Testis (tissue), 5 donors: ENCODE measurements at places on chromosomes 5 and 9. TPM values are rescaled to one million over a fixed set of nuclear protein-coding genes. Genes with fewer than 3 reads are reported as not detected.

The PCA3 gene
- 0.39 TPM for total RNA-seq

- no peaks in the 10 kb centered on the region for H3K36me3 ChIP-seq
- H3K27me3 ChIP-seq = no peaks in the 10 kb centered on the region
- H3K27ac ChIP-seq = no peak overlapping the region
Observed at GRCh38 chr9:120882935-120883607, 6.1 kb upstream of the PHF19 start.

DNA sequence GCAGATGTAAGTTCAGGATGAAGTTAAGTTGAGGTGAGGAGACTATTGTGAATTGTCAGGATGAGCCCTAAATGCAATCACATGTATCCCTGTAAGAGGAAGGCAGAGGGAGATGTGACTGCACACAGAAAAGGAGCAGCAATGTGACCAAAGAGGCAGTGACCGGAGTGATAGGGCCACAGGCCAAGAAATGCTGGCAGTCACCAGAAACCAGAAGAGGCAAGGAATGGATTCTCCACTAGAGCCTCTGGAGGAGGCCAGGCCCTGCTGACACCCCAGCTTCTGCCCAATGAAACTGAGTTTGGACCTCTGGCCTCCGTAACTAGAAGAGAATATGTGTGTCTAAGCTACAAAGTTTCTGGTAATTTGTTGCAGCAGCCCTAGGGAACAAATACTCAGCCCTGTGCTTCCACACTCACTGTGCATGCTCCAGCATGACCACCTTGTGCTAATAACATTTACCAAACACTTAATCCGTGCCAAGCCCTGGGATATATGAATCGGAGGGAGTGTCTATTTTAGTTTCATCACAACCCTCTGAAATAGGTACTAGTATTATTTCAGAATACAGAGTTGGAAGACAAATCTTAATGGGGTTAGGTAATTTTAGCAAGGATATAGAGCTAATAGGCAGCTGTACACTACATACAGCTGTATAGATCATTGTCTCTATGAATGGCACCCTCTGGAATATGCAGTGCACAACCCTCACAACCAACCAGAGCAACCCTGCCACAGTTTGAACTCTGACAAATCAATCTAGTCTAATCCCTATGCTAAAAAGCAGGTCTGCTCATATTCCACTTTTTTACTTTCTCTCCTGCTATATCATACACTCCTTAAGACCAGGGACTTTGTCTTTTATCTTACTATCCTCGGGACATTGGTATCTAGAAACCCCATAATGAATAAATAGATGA is 7.8 kb upstream of the GPX8 start:
- no peak overlapping the region for H3K27ac ChIP-seq
- no peaks in the 10 kb centered on the region for H3K27me3 ChIP-seq
- no peak overlapping the region for H3K4me3 ChIP-seq
- no peak for DNase-seq
- no peaks in the 10 kb centered on the region for H3K4me1 ChIP-seq

DNA sequence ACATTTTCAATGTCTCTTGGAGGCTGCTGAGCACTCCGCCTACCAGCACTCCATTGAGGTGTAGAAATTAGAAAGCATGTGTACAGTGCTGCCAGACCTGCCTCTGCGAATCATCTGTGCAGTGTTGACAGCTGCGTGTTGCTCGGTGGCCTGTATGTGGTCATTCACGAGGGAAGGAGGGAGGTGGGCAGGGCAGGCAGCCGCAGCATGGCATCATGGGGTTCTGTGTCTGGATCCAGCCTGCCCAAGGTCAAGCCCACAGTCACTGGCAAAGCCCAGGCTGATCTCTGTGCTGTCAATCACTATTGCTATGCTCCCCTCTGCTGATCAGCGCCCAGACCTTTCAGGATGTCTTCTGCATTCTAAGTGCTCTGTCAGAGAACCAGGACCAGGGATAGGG is 8.0 kb upstream of the PDZD2 start:
- no peak for DNase-seq
- no peaks in the 10 kb centered on the region for H3K36me3 ChIP-seq
- H3K4me1 ChIP-seq = no peaks in the 10 kb centered on the region
- no peak overlapping the region for H3K4me3 ChIP-seq
- no peak overlapping the region for H3K27ac ChIP-seq

The COL27A1 gene
- 68.8 TPM for total RNA-seq

DNA sequence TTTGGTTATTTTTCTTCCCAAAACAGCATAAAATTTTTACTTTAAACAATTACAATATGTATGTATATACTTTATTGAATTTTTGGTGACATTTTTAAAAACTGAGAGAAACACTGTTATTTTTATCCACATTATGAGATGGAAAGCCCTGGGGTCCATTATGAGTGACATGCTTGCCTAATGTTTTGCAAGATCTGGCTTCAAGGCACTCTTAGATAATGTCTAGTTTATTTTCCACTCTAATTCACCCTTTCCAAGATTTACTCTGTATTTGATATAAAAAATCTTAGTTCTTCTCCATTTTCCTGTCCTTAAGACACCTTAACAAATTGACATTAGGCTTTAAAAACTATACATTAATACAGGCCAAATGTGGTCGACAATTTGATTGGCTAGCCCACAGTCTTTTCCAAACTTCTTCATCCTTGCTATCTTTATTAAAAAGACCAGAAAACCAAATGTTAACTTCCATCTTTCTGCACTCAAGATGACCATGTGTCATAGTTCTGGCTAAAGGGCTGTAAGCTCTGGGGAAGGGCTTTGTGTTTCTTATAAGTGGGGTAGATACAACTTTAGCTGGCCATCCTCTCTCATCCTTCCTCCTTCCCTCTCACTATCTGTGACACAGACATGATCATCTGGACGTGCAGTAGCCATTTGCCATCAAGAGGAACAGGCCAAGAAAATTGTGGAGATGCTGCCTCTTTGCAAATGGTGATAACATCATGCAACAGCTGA is 561.1 kb downstream of the PDE4D start:
- H3K27ac ChIP-seq = no peak overlapping the region
- no peaks in the 10 kb centered on the region for H3K36me3 ChIP-seq
- H3K4me3 ChIP-seq = no peak overlapping the region
- H3K4me1 ChIP-seq = no peaks in the 10 kb centered on the region

DNA sequence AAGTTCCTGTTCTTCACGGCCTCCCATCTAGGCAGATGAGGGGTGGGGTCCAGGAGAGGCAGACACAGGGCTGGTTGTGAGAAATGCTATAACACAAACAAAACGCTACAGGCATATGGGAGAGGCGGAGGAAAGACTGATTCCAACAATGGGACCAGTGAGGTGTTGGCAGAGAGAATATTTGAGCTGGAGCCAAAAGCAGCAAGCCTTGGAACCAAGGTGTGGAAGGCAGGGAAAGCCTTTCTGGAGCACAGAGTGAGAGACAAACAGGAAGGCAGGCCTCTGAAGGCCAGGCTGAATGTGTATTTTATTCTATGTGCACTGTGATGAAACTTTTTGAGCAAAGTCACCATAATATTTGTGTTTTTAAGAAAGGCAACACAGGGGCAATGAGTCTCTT is 2.9 kb downstream of the ATPSCKMT start:
- no peak overlapping the region for H3K4me3 ChIP-seq
- H3K27ac ChIP-seq = no peak overlapping the region
- no peaks in the 10 kb centered on the region for H3K27me3 ChIP-seq

DNA sequence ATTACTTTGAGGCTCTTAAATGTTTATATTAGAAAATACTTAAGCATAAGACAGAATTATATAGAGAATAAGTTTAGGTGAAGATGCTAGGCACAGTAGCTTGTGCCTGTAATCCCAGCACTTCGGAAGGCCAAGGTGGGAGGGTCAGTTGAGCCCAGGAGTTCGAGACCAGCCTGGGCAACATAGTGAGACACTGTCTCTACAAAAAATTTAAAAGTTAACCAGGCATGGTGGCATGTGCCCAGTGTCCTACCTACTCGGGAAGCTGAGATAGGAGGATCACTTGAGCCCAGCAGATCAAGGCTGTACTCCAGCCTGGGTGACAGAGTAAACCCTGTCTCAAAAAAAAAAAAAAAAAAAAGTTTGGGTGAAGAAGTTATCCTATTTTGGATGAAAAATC is 61.7 kb downstream of the BAAT start:
- H3K36me3 ChIP-seq = no peaks in the 10 kb centered on the region
- no peak overlapping the region for H3K27ac ChIP-seq
- H3K4me1 ChIP-seq = no peaks in the 10 kb centered on the region
- H3K27me3 ChIP-seq = no peaks in the 10 kb centered on the region

DNA sequence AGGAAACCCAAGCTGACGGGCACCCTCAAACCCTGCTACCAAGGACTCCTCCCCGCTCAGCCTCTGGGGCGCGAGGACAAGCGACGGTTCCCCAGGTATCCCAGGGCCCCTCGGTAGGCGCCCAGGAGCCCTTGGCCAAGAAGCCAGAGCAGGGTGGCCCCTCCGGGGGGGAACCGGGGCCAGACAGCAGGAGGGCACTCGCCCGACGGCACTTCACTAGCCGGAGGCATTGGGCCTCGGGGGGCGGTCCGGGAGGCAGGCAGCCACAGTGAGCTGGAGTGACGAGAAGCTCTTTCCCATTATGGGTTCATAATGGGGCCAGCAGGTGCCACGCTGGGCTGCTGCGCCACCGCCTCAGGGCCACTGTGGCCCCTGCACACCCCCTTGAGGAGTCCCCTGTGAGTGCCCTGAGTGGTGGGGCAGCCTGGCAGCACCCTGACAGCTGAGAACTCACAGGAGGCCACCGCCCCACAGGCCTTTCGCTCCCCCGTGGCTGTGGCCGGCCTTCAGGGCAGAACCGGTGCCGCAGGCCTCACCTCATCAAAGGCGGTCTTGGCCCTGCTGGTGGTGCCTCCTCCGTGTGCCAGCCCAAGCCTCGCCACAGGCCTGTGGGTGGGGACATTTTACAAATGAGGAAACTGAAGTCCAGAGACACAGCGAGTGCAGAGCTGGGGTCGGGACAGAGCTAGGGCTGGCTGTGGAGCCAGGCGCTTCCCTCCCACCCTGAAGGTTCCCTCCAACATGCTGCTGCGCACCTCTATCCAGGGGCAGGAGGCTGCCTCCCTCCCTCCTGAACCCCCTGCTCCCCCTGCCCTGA is 68.7 kb downstream of the PSMB7 start:
- peaks cover 12% of the 10 kb centered on the region for H3K4me1 ChIP-seq
- no peaks in the 10 kb centered on the region for H3K27me3 ChIP-seq
- no peak overlapping the region for H3K4me3 ChIP-seq
- H3K27ac ChIP-seq = no peak overlapping the region

DNA sequence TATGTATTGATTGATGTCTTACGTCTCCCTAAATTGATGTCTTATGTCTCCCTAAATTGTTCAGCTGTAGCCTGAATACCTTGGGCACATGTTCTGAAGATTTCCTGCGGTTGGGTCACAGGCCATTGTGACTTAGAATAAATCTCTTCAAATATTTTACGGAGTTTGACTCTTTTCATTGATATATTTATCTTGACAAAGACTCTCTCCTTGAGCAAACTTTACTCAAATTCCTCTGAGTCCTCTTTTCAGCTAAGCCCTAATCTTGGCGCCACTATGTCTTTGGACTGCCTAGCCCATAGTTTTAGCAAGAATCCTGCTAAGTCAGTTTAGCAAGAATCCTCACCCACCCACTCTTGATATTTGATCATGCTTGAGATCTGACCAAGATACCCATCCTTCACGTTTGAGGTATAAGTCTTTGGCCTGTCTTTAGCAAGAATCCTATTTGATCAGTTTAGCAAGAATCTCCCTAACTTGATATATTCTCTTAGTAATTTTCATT is 35.3 kb upstream of the FBXL17 start:
- no peaks in the 10 kb centered on the region for H3K27me3 ChIP-seq
- H3K36me3 ChIP-seq = no peaks in the 10 kb centered on the region
- DNase-seq = no peak
- H3K4me1 ChIP-seq = no peaks in the 10 kb centered on the region
